ENCODE measurements at places on chromosomes 13 and 19.

DNA sequence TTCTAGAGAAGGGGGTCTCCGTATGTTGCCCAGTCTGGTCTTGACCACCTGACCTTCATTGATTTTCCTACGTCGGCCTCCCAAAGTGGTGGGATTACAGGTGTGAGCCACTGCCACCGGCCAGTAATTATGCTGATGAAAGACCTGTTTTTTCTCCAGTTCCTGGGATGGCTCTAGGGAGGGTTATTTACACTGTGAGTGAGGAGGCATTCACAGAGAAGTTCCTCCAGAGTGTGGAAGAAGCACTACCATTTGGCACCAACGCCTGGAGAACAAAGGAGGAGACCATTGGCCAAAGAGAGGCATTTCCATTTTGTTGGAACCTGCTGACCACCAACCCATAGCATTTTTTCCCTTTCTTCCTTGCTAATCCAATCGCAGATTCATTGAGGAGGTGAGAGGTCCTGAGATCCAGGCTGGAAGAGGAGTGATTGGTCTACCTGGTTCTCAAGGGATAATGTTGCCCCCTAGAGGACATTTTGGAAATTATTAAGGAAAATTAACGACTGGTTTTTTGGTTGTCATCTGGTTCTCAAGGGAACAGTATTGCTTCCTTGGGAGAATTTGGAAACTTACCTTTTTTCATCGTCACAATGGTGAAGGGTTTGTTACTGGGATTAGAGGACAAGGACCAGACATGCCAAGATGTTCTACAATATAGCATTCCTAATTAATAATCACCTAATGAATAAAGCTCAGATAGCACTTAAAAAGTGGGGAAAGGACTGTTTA, 5.5 kb upstream of the SAE1 start:
- peak; percentile 90 for DNase-seq

DNA sequence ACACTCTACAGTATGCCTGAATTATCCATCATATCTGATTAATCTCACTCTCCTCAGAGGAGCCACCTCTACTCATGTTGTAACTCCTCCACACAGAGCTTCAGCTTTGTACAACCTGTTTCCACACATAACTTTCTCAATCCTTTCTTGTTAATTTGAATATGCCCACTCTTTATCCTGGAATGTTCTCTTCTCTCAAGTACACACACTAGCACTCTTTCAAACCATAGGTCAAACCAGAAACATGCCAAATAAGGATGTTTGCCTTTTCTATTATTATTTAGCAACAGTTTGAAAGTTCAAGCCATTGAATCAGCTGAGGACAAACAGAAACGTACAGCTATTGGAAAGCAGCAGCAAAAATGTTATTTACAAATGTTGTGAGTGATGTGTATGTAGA, 110.3 kb downstream of the MIPEP start:
- DNase-seq = no peak

- DNase-seq = no peak
These were observed 36.8 kb upstream of the TPM4 start for GRCh38 chr19:16039545-16039944.

DNA sequence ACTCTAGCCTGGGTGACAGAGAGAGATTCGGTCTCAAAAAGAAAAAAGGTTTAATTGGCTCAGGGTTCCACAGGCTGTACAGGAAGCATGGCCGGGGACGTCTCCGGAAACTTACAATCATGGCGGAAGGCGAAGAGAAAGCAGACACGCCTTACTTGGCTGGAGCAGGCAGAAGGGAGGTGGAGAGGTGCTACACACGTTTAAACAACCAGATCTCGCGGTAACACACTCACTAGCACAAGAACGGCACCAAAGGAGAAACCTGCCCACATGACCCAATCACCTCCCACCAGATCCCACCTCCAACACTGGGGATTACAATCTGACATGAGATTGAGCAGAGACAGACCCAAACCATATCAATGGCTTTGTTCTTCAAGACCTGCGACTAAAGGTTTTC, 12.8 kb downstream of the CASP14 start:
- no peak for DNase-seq

DNA sequence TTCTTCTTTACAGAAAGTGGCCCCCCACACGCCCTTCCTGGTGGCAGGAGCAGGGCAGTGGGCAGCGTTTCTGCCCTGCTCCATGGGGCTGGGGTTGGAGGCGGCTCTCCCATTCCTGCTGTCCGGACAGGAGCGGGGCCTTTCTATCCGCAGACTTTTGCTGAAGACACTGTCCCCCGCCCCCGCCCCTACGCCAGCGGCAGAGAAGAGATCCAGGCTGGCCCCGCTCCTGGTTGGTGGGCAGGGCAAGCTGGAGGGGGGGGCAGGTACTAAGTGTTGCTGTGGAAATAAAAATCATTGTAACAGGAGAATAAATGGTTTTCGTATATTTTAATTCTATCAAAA, 81.7 kb downstream of the ZNF429 start:
- DNase-seq = no peak

DNA sequence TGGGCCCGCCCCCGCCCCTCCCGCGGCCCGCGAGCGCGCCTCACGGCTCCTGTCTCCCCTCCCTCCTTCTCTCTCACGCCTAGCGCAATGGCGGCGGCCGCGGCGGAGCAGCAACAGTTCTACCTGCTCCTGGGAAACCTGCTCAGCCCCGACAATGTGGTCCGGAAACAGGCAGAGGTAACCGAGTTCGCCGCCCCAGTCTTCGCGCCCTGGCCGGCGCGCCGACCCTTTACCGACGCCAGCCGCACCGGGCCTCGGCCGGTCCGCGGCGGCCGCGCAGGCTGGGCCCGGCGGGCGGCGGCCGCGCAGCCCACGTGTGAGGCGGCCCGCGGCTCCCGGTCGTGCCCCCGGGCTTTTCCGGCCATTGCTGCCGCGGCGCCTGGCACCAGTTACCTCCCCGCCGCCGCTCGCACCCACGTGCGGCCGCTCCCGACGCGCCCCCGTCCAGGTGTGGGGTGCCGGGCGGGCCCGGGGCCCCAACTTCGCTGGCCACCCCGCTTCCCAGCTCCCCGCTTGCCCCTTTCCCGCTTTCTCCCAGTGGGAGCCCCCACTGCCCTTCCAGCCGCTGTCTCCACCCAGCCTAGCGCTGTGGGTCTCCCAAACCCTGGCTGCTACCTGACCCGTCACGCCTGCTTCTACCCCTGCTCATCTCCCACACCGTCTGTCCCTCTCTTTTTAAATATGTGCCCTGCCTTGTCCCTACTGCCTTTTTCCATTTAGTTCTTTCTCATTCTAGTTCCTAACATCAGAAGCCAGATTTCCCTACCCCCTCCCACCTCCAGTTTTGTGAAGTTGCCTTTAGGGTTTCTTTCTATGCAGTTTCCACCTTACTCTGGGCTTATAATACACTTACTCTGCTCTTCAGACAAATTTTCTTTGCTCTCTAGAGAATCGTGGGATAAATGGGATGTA, 23.4 kb downstream of the IPO5 start:
- DNase-seq = no peak

- DNase-seq = no peak
These were observed 4.9 kb upstream of the SNRNP70 start for GRCh38 chr19:49080392-49080791.

DNA sequence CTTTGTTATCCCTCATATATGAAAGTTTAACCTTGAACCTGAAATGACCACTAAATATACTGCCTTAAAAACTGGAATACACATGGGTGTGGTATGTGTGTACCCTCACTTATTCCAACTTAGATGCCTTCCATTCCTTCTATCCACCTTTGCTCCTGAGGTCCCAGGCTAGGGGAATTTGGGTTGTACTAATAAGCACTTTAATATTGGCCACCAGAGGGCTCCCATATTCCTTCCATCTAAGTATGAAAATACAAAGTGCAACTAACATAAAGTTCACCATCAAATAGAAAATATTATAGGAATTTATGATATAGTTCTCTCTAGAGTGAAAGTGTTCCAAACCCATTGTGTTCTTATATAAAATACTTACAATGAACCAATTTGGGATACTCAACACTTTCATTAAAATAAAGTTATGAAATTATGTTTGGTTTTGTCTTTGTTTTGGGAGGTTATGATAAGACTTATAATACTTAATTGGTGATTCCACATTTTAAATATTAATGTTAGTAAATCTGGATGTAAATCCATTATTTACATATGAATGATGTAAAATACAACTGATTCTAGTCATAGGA, 62.3 kb downstream of the ITGBL1 start:
- peak; percentile 70 for DNase-seq

DNA sequence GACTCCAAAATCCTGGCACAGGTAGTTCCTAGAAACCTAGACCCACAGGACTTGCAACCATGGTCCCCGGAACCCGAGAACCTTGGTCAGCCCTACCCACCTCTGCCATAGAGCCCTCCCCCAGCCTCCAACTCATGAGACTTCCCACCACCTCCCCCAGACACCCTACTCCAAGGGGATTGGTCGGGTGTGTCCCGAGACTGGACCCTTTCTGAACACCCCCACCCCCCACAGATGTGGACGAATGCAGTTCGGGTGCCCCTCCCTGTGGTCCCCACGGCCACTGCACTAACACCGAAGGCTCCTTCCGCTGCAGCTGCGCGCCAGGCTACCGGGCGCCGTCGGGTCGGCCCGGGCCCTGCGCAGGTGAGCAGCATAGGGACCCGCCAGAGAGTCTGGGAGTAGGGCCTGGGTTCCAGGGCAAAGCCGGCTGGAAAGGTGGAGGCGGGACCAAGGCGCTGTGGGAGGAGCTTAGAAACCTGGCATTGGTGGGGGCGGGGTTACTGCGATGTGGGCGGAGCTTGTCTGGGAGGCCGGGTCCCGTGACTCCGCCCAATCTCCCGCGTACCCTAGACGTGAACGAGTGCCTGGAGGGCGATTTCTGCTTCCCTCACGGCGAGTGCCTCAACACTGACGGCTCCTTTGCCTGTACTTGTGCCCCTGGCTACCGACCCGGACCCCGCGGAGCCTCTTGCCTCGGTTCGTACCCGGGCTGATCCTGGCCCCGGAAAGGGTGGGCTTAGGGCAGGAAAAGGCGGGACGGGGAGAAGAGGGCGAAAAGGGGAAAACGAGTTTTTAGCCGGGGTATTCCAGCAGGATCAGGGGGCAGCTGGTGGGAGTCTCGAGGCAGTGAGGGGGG, 11.9 kb downstream of the LTBP4 start:
- no peak for DNase-seq

- no peak for DNase-seq
These were observed 14.4 kb downstream of the SAMD4B start for GRCh38 chr19:39356647-39357046.

DNA sequence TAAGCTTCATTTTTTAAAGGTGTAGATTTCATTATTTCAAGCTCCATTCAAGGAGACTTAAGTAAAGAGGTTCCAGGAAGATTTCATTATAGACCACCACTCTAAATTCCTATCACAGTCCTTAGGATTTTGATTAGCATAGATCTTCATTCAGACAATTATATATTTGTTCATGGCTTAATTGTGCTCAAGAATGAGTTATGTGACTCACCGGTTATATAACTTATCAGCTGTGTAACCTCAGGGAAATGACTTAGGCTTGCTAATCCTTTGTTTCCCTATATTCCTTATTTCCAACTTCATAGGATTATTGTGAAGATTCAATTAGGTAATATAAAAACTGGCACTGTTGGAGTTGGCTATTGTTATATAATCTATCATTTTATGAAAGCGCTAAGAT, 632.8 kb upstream of the SPRY2 start:
- no peak for DNase-seq

DNA sequence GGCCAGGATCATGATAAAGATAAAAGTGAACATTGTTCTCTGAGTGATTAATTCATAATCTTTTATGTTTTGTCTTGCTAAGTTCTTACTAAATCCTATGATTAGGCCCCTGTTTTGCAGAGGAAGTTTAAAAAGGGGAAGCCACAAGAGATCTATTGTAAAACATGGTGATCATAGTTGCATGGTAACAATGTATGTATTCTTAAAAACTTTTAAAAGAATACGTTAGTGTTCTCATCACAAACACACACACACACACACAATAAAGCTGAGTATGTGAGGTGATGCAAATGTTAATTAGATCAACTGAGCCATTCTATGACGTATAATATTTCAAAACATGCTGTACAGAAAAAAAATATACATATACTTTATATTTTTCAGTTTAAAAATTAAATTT, 51.2 kb downstream of the MBD3L2B start:
- DNase-seq = no peak

- no peak for DNase-seq
These were observed 1314.5 kb upstream of the MIR17HG start for GRCh38 chr13:90032841-90033493.

DNA sequence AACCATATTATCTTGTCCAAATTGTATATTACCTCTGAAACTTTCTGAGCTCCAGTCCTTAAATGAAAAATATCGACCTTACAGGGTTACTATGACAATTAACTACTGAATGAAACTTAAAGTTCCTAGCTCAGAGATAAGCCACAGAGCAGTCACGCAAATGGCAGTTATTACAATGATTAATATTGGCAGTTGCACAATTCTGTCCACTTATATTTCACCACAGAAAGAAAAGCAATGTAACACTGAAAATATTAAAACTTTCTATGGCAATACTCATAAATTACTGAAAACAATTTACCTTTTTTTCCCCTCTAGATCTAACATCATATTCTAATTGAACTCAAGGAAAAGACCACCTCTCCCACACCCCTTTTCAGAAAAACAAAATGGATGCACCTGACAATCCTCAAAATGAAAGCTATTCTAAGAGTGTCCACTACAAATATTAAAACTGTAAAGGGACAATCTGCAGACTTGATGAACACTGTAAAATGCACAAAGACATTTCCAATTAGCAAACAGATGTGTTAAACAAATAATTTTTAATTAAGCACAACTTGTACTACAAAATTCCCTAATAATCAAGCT, 14.6 kb downstream of the LNX2 start:
- no peak for DNase-seq

GRCh38 chr13:95380468-95381211, 79.4 kb upstream of the ABCC4 start:
- peak; percentile 64 for DNase-seq

DNA sequence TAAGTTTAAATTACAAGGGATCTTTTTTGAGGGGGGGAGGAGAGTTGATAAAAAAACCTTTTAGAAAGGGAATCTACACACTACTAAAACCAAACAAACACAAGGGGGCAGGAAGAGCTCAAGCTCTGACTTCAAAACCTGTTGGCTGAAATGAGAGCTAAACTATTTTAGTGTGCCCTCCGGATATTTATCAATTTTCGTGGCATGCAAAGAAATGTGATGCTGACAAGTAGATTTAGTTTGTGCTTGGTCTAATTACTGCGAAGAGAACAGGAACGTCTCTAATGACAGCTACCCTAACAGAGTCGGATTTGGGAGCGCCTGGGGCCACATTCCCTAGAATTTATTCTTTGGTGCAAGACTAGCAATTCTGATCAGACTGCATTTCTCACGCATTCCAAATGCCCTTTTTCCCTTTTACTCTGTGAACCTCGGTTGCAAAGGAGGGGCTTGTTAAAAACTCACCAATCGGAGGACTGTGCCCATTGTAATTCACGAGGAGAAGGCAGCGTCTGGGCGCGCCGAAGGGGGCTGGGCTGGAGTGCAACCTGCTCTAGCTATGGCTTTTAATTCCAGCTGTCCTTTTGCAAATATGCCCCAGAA, 802 bp upstream of the FREM2 start:
- DNase-seq = no peak

DNA sequence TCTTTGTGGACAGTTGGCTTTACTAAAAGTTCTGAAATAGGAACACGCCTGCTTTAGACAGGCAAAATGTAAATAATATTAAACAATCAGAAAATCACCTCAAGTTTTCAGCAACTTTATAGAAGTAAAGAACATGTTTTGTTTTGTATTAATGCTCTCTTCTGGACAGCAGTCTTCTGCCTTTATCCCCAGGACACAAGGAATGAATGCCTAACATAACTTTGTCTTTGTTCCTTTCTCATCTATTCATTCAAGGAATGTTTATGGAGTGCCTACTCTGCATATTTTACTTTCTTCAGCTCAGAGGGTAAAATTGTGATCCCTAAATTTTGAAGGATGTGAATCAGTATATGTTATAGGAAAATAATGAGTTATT, 325.4 kb downstream of the FOXO1 start:
- DNase-seq = no peak

Data from NCI-H1694 (cell line).